ENCODE measurements at places on chromosomes 2 and 18.

DNA sequence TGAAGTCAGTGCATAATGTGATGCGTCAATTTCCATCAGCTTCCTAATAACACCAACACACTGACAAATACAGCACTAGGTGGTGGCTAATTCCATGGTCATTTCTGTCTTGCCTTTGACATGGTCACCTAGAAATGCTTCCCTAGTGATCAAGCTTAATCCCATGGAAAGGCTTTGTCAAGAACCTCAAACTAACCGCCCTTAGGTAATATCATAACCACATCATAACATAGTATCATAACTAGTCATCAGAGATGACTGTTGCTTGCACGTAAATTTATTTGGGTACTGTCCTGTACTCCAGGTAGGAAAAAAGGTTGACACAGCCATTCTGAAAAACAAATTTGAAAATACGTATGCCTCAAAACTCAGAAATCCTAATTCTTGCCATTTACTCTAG, 471.8 kb downstream of the IRS1 start:
- no peak for DNase-seq

- no peak for DNase-seq
Observed at GRCh38 chr2:30359644-30360167, 87.3 kb upstream of the LCLAT1 start.

DNA sequence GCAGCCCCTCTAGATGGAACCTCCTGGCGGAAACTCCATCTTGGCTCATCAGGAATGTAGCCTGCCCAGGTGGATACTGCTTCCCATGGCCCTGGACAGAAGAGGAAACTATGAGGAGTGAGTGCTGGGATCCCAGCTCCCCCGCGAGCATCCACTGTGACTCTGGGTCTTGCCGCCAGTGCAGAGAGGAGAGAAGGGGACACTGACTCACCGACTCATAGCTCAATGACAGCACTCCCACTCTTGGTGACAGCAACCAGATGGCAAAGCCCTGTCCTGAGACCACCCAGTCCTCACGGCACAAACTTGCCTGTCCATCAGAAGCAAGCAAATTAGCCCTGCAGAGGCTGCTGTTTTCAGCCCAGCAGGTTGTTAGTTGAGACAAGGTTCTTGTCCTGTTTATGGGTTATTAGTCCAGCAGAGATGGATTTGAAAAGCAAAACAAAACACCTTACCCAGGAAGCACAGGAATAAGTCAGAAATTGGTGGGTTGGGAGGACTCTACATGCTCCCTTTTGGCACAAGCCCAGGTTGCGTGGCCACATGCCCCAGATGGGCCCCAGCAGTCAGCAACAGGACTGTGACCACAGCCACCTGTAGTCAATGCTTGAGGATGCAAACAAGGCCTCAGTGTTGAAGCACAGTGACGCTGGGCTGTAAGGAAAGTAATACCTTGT, 111.5 kb upstream of the GLI2 start:
- DNase-seq, result no peak

DNA sequence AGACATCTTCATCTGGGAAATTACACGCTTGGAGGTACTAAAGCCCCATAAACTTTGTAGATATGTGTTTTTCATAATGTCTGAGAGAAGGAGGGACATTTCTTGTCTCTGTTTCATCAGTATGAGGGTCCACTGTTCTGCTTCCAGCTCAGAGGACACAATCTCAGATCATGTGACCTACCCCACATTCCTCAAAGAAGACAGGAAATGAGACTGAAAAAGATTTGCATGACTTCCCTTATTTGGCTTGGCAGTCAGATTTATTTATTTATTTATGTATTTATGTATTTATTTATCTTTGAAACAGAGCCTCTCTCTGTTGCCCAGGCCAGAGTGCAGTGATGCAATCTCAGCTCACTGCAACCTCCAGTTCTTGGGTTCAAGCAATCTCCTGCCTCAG, 463.7 kb upstream of the RGPD4 start:
- DNase-seq, result no peak

GRCh38 chr2:144686518-144687215, 166.7 kb upstream of the ZEB2 start:
- no peak for DNase-seq

GRCh38 chr2:216635171-216635570, 2.0 kb downstream of the IGFBP2 start:
- no peak for DNase-seq

DNA sequence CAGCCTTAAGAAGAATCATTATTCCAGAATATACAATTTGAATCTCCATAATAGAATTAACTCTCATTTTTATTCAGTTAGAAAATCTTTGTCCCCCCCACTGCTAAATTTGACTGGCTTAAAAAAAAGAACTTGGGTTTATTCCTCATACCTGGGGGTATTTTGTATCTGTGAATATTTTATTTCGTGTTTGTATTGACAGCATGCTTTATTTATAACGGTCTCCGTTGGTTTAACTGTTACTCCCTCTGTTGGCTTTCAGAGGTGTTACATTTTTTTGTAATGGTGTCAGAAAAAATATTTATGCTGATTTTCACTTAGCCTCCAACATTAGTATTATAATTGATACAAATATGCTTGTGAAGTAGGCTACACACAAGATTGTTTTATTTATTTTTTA, 109.1 kb downstream of the HAUS1 start:
- no peak for DNase-seq

- no peak for DNase-seq
Observed at GRCh38 chr18:61597316-61597715, 264.1 kb downstream of the CDH20 start.

DNA sequence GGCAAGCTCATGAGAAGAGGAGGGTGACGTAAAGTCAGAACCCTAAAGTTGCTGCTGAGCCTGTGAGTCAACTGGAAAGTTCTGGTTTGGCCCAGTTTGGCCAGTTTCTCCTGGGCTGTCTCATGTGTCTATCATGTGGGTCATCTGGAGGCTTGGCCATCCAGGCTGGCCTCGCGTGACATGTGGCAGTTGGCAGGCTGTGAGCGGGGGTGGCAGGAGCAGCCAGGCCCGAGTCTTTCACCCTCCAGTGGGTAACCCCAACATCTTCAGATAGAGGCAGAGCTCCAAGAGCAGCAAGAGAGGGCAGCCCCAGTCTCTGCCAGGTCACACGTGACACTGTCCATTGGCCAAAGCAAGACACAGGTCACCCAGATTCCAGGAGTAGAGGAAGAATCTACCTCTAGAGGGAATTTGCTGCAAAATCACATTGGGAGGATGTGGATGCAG, 51.5 kb downstream of the FHOD3 start:
- DNase-seq, result no peak

DNA sequence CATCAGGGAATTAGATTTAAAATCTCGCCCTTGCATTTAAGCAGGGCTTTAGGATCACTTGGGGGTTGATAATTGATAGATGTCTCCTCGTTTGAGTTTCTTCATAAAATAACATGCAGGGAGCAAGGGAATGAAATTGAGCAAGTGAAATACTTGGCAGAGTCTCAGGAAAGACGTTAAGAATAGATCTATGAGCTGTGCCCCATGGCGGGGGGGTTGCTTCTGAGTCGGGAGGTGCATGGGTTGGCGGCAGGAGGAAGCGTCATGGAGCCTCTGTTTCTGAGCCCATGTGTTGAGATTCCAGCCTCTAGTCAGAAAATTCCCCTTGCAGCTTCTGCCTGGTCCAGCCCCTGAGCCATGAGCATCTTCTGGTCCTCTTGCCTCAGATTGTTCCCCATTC, 82.0 kb downstream of the APOB start:
- no peak for DNase-seq

All from T-helper 9 cell (primary cell).